ENCODE measurements at places on chromosomes 1 and 21. TPM values are rescaled to one million over a fixed set of nuclear protein-coding genes. Genes with fewer than 3 reads are reported as not detected.

RHD gene
- total RNA-seq: not detected

CCDC27 gene
- not detected for total RNA-seq

NCSTN gene
- total RNA-seq: 47.4 TPM

SMIM12 gene
- total RNA-seq: 59.0 TPM

TMEM50B gene
- 10.8 TPM for total RNA-seq

S100A14 gene
- total RNA-seq: 0.40 TPM

C1QC gene
- not detected for total RNA-seq

HTR6 gene
- 0.15 TPM for total RNA-seq

GRIK3 gene
- total RNA-seq: not detected

BGLAP gene
- 0.46 TPM for total RNA-seq

C1QB gene
- total RNA-seq: not detected

Data from A549 treated with CORT108297 at 1 μM for 4 hours (cell line).